Esophagus squamous epithelium (tissue), 5 donors: ENCODE measurements at places on chromosomes 4 and X.

- DNase-seq: no peak
These were observed 221.7 kb downstream of the BCOR start for GRCh38 chrX:39875834-39876628.

GRCh38 chrX:7112071-7112470 is 35.4 kb upstream of the STS start:
- no peak for DNase-seq

DNA sequence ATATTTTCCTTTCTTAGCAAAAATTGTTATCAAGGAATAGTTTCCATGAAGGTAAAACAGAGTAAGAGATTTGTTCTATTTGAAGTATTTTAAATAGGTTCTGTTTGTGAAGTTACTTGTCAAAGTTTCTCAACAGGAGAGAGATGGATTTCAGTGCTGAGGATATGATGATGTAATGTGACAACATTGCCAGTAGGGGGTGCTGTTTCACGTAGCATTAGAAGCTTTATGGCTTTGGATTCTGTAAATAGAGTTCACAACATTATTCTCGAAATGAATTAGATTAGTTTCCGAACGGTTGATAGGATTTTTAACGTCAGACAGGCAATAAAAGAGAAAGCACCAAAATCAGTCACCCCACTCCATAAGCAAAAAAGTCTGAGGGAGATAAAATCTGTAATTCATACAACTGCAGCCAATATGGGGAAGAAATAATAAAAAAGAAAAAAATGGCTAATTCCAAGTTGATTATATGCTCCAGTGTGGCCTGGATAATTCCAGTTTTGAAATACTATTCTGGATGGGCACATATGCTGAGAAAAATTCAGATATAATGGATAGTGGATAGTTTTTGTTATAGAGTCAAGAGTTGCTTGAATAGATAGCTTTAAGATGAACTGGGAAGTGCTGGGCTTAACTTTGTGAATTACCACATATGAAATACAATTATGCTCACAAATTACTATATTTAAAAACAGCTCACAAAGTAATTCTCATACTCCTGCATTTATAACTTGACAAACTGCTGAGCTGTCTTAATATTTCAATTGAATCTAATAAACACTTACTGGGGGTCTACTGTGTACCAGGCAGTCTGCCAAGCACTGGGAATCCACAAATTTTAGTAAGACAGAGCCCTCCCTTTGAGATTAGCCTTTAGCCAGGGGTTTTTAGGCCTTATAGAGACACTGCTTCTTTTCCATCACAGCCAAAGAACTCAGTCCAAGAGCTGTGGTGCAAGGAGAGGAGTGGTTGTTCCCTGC is 109.1 kb downstream of the GPAT3 start:
- no peak for DNase-seq

GRCh38 chr4:7539659-7540058 is 104.9 kb upstream of the PSAPL1 start:
- no peak for DNase-seq

GRCh38 chrX:37961118-37961517 is 45.2 kb upstream of the SYTL5 start:
- no peak for DNase-seq
